ENCODE measurements at places on chromosomes 11 and 22.

DNA sequence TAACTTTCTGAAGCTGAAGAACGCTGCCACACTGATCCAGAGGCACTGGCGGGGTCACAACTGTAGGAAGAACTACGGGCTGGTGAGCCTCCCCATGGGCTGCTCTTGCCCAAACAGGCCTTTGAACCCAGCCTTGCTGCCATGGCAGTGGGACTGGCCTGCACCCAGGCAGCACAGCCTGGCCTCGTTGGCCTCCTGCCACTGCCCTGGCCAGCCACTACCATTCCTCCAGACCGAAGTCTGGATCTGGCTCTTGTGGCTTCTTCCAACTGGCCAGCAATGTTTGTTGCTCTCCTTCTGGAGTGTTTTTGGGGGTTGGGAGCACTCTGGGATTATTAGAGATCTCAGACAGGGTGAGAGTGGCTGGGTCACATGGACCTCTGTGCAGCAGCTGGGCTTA, 51.0 kb downstream of the MYO7A start:
- H3K27ac ChIP-seq, result no peak overlapping the region
- no peak overlapping the region for H3K4me3 ChIP-seq

DNA sequence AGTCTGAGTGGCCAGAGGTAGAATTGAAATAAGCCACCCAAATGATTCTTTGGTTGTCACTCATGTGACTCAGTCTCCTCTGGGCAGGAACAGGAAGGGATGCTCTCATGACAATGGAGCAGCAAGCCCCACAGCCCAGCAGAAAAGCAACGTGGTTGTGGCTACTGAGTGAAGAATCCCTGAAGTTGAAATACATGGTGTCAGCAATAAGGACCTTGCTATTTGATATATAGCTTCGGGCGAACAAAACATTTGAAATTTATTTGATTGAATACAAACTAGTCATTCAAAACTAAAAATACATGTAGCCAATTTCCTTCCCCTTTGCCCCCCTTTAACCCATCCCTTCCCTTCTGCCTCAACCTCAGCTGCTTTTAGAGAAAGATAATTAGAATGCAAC, 14.5 kb upstream of the DTX4 start:
- H3K36me3 ChIP-seq, result no peaks in the 10 kb centered on the region
- DNase-seq, result no peak
- no peaks in the 10 kb centered on the region for H3K27me3 ChIP-seq
- H3K27ac ChIP-seq, result no peak overlapping the region
- H3K4me1 ChIP-seq, result peaks cover 20% of the 10 kb centered on the region
- H3K4me3 ChIP-seq, result no peak overlapping the region

- H3K4me3 ChIP-seq, result no peak overlapping the region
- DNase-seq, result no peak
- H3K4me1 ChIP-seq, result no peaks in the 10 kb centered on the region
Measured at GRCh38 chr11:28631148-28631547, 523.0 kb downstream of the METTL15 start.

DNA sequence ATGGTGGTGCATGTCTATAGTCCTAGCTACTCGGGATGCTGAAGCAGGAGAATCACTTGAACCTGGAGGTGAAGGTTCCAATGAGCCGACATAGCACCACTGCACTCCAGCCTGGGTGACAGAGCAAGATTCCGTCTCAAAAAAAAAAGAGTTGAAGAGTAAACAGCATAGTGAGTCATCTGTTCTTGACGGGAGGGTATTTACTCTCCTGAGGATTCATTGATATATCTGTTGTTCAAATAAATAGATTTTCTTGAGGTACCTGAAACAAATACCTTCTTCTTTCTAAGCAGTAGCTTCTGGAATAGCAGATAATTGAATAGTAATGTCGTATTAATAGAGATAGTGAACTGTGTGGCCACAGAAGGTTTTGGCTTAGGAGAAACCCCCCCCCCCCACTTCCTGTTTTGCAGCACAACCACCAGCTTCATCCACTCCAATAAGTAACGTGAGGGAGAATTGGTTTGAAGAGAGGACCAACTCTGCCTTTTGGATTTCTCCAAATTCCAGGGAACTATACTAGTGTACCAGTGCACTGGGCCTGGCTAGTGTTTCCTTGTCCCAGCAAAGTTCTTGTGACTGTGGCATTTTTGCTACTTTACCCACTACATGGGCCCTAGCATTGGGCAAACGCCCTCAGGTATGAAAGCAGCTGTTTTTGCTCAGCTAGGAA, 90.0 kb downstream of the PRMT3 start:
- H3K27ac ChIP-seq, result no peak overlapping the region
- no peaks in the 10 kb centered on the region for H3K27me3 ChIP-seq
- peaks cover 4% of the 10 kb centered on the region for H3K36me3 ChIP-seq

DNA sequence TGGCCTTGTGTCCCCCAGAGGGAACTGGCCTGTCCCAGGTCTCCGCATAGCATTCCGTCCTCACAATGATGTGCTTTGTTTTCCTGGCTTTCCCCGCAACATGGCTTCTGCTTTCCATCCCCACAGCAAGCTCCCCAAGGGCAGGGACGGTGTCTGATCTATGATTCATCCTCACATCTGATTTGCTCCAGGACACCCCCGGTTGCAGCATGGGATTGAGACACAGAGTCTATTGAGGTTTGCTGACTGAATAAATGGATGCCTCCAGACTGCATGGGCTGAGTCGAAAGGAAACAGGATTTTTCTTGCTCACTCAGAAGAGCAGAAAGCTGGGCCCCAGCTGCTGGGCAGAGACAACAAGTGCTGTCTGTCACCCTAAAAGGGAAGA, 40.2 kb downstream of the LMO1 start:
- H3K36me3 ChIP-seq, result no peaks in the 10 kb centered on the region
- no peak overlapping the region for H3K27ac ChIP-seq
- no peak for DNase-seq
- peaks cover 6% of the 10 kb centered on the region for H3K4me1 ChIP-seq

- peaks cover 11% of the 10 kb centered on the region for H3K4me1 ChIP-seq
- peaks cover 7% of the 10 kb centered on the region for H3K36me3 ChIP-seq
- no peak for DNase-seq
- no peak overlapping the region for H3K4me3 ChIP-seq
- H3K27ac ChIP-seq, result no peak overlapping the region
Measured at GRCh38 chr11:68929706-68930570, 26.2 kb downstream of the IGHMBP2 start.

DNA sequence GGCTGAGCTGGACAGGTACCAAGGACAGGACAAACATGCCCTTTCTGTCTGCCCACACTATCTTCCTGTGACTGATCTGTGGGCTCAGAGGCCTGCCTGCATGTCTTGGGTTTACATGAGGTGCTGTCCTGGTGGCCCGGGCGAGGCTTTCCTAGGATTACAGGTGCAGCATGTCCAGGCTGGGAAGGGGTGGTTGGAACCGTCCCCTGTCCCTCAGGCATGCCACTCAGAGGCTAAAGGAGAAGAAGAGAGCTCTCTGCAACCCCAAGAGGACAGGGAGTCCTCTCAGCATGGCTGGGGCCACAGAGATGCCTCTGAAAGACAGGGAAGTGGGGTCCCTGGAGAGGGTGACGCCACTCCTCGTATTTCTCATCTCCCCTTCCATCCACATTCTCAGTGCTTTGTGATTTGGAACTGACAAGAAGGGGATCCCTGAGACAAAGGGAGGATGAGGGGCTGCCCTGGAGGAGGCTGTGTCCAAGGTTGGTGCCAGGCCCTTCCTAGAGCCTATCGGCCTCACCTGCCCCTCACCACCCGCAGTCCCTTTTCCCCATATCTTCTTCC, 64.6 kb upstream of the LMO1 start:
- H3K4me1 ChIP-seq, result peaks cover 28% of the 10 kb centered on the region
- no peak overlapping the region for H3K27ac ChIP-seq
- H3K4me3 ChIP-seq, result no peak overlapping the region
- no peaks in the 10 kb centered on the region for H3K36me3 ChIP-seq
- H3K27me3 ChIP-seq, result peaks cover 2% of the 10 kb centered on the region
- DNase-seq, result no peak
